ENCODE measurements at places on chromosomes 4 and X.

GRCh38 chr4:140257461-140258305, 103.7 kb upstream of the MAML3 start:
- DNase-seq = no peak

DNA sequence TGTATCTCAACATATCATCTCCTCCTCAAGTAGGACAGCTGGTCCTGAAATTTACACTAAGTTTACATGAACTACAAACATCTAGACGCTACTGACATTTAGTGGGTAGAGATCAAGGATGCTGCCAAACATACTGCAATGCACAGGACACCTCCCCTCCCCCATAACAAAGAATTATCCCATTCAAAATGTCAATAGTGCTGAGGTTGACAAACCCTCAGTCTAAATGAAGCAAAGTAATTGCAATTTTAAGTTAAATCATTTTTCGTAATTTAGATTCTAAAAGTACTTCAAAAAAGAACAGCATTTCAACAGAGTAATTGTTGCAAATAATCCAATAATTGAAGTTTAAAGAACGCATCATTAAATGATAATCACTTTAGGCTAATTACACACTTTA, 1.2 kb downstream of the PRMT9 start:
- DNase-seq = no peak

DNA sequence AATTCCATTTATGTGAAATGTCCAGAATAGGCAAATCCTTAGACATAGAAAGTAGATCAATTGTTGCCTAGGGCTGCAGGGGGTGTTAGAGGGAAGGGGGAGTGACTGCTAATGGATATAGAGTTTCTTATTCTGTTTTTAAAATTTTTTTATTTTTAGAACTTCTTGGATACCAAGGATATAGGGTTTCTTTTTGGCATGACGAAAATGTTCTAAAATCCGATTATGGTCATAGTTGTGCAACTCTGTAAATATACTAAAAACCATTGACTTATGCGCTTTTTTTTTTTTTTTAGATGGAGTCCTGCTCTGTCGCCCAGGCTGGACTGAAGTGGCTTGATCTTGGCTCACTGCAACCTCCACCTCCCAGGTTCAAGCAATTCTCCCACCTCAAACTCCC, 125.2 kb upstream of the USP9X start:
- DNase-seq = no peak

GRCh38 chrX:125503769-125504168, 184.1 kb downstream of the TEX13C start:
- DNase-seq = no peak

GRCh38 chr4:77007358-77008230, 58.0 kb downstream of the SEPTIN11 start:
- DNase-seq = no peak

Measured in GM06990 (cell line).